ENCODE measurements at places on chromosomes 3 and 15. TPM values are rescaled to one million over a fixed set of nuclear protein-coding genes. Genes with fewer than 3 reads are reported as not detected.

CD200R1 gene
- not detected for total RNA-seq

GUCA1C gene
- total RNA-seq: not detected

NPAP1 gene
- total RNA-seq: not detected

FAM107A gene
- 83.0 TPM for total RNA-seq

PARP15 gene
- total RNA-seq: 0.94 TPM

GOLGA8S gene
- total RNA-seq: 0.07 TPM

GJD2 gene
- total RNA-seq: not detected

ACSBG1 gene
- 0.07 TPM for total RNA-seq

SERPINI2 gene
- total RNA-seq: not detected

ARHGEF3 gene
- 6.7 TPM for total RNA-seq

TPRA1 gene
- total RNA-seq: 49.0 TPM

GP5 gene
- 0.13 TPM for total RNA-seq

PAK6 gene
- total RNA-seq: 0.20 TPM

SERINC4 gene
- 0.05 TPM for total RNA-seq

LIPH gene
- not detected for total RNA-seq

ALS2CL gene
- total RNA-seq: 11.2 TPM

HYKK gene
- 4.0 TPM for total RNA-seq

GOLGA8R gene
- total RNA-seq: not detected

GNAT1 gene
- not detected for total RNA-seq

CHD2 gene
- 28.8 TPM for total RNA-seq

CCDC54 gene
- total RNA-seq: not detected

PLCL2 gene
- 8.9 TPM for total RNA-seq

SH3GL3 gene
- total RNA-seq: not detected

CHRFAM7A gene
- total RNA-seq: not detected

KCNAB1 gene
- 0.53 TPM for total RNA-seq

C3orf22 gene
- total RNA-seq: not detected

SST gene
- not detected for total RNA-seq

HAUS2 gene
- 63.6 TPM for total RNA-seq

FBXO40 gene
- total RNA-seq: not detected

GOLGA6D gene
- not detected for total RNA-seq

ACOX2 gene
- not detected for total RNA-seq

TRIM42 gene
- total RNA-seq: not detected

CLRN1 gene
- not detected for total RNA-seq

GOLGA6L24 gene
- total RNA-seq: not detected

GCHFR gene
- total RNA-seq: 6.6 TPM

FOXB1 gene
- not detected for total RNA-seq

CYP1A1 gene
- 30.3 TPM for total RNA-seq

NR1I2 gene
- 0.05 TPM for total RNA-seq

STIMATE gene
- total RNA-seq: 17.0 TPM

FAM240A gene
- not detected for total RNA-seq

RNF111 gene
- total RNA-seq: 9.1 TPM

GOLGA6A gene
- not detected for total RNA-seq

CHRD gene
- total RNA-seq: 0.07 TPM

SLC12A8 gene
- total RNA-seq: 0.74 TPM
